ENCODE measurements at places on chromosomes 16 and 17.

- DNase-seq: no peak
Observed at GRCh38 chr17:33330877-33331276, 37.8 kb upstream of the ASIC2 start.

DNA sequence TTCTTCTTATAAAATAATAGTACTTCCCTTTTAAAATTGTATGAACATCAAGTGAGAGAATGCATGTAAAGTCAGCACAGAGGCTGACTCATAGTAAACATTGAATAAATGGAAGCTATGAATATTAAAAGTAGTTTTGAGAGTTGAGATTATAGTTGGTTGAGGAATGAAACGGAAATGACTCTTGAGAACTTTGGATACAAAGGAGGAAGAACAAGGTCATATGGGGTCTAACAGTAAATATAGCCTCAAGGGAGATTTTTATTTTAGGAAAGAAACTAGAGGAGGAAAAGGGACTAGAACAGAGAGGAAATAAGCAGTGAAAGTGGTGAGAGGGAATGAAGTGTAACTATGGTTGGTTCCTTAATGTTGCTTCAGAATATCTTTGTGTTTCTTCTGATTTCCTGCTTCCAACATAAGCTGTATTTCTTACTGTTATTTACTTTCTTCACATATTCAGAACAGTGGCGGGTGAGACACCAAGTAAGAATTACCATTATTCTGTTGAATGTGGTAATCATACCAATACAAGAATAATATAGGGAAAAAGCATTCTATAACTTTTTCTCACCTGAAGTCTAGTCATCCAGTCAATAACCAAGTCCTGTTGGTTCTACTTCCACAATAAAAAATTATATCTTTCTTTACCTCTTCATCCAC, 165.1 kb downstream of the CHD9 start:
- no peak for DNase-seq

- DNase-seq: no peak
Observed at GRCh38 chr16:15749371-15749770, 99.3 kb downstream of the NDE1 start.

DNA sequence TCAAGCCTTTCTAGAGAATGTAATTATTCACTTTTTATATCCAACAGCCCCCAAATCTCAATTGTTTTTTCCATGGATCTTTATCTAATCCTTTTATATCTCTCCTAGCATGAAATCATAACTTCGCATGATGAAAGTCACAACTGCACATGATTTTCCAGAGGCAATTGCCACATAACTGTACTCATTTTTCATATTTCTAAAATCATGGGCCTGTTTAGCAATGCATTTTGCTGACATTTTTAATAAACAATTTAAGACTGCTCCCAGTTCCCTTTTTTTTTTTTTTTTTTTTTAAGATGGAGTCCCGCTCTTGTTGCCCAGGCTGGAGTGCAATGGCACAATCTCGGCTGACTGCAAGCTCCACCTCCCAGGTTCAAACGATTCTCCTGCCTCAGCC, 83.5 kb downstream of the VMP1 start:
- DNase-seq: no peak

DNA sequence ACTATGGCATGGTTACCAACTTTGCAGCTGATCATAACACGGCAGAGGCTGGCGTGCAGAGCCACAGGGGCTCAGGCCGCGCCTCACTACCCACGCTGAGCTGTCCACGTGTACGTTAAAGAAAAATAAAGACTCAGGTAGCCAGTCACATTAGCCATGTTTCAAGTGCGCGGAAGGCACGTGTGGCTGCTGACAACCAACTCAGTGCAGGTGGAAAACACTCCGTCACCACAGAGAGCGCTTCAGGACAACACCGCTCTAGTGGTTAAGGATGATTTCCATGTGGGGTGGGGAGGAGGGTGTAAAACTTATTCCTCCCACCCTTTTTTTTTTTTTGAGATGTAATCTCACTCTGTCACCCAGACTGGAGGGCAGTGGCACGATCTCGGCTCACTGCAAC, 33.8 kb downstream of the ZCCHC14 start:
- no peak for DNase-seq

- DNase-seq: no peak
Observed at GRCh38 chr17:7817643-7817964, 16.4 kb upstream of the KDM6B start.

DNA sequence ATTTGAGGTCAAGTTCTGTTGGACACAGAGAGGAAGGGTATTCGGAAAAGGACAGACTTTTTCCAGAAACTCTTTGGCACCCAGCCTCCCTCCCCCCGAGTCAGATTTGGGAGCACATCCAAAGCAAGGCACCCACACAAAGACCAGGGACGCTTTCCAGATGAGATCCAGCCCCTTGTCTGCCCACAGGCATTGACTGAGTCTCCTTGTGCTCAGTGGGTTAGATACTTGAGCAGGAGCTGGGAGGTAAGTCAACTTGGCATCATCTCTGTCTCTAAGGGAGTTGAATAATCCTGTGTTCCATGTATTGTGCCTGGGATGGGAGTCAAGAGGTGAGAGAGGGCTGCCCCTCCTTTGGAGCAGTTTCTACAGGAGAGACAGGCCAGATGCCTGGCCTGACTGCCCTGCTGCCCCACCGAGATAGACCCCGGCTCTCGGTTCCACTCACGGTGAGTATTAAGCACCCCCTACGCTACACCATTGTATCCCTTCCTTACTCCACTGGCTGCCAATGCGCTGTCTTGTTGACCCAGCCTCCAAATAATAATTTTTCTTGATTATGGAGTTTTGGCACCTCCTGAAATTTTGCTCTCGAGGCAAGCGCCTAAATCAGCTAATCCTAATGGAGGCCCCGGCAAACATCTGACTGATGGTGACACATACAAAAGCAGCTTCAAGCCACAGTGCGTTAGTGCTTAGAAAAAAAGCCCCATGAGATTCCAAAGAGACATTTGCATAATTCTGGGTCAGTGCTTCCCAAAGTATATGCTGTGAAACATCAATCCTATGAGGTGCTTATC, 29.6 kb upstream of the MAP3K14 start:
- DNase-seq: no peak

Data from activated CD4-positive, alpha-beta memory T cell treated with anti-CD3 and anti-CD28 coated beads, Interleukin-2, amount 10 ng/mL, durations not matched to agents 7 days and 5 days (primary cell).